ENCODE measurements at places on chromosomes 3 and 15. TPM values are rescaled to one million over a fixed set of nuclear protein-coding genes. Genes with fewer than 3 reads are reported as not detected.

DNA sequence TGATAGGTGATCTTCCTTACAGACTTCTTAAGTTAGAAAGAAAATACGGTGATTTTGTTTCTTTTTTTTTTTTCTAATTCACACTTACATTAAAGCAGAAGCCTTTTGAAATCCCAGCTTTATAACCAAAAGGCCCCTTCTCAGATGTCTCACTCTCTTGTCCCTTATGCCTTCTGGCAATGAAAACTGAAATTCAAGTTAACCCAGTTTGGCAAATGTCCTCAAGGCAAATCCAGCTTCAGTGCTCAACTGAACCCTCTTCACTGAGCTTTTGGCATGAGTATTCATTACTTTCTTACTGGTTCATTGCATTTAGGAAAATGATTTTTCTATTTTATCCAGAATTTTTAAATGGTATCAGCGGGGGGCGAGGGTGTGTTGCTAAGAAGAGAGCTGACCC lies 17.0 kb downstream of the PLCH1 start:
- DNase-seq: no peak

Gene CADM2
- total RNA-seq: 1.8 TPM

Gene C2CD4A
- total RNA-seq: not detected

DNA sequence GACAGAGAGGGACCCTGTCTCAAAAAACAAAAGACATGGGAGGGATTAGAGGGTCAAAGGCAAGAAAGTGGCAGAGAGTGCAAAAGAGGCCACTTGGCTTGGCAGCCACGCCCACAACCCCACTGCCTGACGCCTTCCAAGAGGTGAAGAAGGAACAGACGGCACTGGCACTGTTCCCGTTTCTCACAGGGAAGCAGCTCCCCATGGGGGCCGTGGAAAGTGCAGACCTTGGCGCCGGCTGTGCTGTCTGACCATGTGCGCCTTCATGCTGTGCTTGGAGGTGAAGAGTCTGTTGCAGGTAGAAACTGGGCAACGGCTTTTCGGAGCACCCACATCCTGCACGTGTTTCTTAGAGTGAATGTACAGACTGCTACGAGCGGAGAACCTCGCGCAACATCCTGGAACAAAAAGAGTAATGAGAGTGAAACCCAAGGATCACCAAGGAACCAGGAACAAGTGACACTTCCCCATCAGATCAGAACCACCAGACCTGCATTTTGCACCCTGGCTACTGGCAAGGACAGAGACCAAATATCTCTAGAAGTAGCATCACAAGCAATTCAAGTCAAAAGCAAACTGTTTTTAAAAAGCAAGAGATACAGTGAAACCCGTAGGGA lies 9.7 kb downstream of the ZXDC start:
- DNase-seq: no peak

GRCh38 chr3:151130428-151130827 lies 45.0 kb downstream of the MED12L start:
- no peak for DNase-seq

Measured in H7 (cell line).